CD4-positive, alpha-beta T cell treated with Interleukin-21 for 1 hour (primary cell): ENCODE measurements at places on chromosomes 16 and 17.
A peak's percentile ranks its signal among the peaks of the same experiment; 100 is the strongest.

GRCh38 chr17:67022451-67022810 is 21.9 kb upstream of the CACNG1 start:
- no peak for DNase-seq

GRCh38 chr17:56913000-56913311 is 893 bp downstream of the TRIM25 start:
- no peak for DNase-seq

- DNase-seq = no peak
Observed at GRCh38 chr17:22512997-22513538, 820.7 kb downstream of the KCNJ18 start.

GRCh38 chr16:80280557-80280956 is 260.2 kb upstream of the DYNLRB2 start:
- DNase-seq = no peak

DNA sequence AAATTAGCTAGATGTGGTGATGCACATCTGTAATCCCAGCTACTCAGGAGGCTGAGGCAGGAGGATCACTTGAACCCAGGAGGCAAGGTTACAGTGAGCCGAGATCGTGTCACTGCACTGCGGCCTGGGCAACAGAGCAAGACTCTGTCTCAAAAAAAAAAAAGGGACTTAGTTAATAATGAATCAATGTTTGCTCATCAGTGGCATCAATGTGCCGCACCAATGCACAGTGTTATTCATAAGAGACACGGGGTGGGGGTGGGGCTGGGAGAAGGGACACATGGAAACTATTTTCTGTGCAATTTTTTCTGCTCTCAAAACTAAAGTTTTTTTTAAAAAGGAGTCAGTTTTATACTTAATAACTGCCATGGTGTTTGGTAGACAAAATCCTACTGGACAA is 6.8 kb upstream of the ATP2C2 start:
- no peak for DNase-seq

DNA sequence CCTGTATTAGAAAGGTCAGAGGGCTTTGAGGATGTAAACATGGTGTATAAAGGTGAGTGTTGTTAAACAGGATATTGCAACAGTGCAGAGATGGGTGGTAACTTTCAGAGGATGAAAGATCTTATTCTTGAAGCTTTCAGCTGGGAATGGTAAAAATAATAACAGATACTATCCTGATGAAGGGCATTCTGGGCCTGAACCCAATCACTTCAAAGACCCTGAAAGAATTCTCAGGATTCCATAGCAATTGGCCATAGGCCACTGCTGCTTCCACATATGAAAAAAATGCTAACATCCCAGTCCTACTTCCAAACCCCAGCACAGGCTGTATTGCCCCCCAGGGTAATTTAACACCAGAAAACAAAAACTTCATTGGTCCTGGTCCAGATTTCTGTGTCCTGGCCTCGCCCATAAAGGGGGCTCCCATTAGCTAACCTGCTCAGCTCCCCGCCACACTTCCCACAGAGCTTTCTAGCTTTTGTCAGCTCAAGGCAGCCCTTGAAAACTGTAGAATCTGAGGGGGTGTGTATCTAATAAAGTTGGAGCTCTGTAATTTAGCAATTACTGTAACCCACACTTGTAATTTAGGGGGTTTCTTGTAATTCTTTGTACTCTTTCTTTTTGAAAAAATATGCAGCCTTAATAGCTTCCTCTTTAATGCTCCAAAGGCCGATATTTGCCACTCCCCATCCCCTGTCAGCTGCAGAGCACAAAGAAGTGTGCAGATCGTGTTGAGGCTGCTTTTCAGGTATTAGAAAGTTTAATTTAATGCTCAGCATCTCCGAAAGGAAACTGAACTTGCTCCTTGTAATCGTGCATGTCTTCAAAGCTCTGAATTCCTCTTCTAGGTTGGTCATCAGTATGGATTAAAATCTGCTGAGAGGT is 371.5 kb downstream of the SEC14L1 start:
- no peak for DNase-seq

DNA sequence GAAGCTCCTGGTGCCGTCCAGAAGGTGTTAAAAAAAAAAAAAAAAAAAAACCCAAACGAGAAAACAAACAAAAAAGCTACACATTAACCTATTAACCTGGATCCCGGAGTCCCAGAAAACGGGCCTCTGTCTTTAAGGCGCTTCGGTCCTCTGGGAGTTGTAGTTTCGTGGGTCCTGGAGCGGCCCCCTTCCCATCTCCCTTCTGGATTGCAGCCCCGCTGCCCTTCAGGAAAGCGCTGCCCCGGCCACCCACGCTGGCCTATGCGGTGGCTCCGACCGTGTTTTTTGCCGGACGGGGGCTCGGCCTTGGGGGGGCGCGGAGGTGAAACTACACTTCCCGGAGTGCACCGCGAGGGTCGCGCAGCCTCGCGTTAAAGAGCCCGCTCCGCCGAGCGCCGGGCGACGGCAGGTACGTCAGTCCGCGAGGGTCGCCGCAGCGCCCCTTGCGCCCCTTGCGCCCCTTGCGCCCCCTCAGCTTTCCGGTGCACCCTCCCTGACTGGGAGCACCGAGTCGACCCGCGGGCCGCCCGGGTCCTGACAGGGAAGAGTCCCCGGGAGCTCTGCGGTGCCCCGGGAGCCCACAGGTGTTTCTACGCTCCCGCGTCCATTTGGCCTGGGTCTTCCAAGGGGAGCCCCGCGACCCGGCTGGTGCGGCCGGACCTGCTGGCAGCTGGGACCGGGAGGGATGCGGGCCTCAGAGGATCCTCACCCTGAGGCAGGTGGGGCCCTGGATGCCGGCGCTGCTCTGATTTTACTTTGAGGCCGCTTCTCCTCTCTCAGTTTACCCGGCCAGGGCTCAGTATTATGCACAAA is at the start of gene FCSK:
TSS of gene FCSK (plus strand) at position 374 of the 813 bp plus-strand sequence. CDS start 8,596 bp downstream, outside the sequence.
- DNase-seq = peak; percentile 67

DNA sequence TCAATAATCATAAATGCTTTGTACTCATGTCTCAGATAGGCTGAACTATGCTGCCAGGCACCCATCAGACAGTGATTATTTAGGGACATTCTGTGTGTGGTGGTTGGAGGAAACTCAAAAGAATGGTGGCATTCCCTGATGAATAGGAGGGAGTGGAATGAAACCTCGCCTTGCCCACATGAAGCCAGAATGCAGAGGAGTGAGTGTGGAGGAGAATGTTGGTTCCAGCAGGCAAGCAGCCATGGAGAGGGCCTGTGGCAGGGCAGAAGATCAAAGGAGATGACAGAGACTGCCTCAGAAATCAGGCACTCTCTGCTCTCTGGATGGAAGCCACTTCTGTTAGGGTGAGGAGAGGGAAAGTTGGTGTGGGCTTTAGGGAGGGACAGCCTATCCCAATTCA is 22.5 kb downstream of the KCTD19 start:
- no peak for DNase-seq

DNA sequence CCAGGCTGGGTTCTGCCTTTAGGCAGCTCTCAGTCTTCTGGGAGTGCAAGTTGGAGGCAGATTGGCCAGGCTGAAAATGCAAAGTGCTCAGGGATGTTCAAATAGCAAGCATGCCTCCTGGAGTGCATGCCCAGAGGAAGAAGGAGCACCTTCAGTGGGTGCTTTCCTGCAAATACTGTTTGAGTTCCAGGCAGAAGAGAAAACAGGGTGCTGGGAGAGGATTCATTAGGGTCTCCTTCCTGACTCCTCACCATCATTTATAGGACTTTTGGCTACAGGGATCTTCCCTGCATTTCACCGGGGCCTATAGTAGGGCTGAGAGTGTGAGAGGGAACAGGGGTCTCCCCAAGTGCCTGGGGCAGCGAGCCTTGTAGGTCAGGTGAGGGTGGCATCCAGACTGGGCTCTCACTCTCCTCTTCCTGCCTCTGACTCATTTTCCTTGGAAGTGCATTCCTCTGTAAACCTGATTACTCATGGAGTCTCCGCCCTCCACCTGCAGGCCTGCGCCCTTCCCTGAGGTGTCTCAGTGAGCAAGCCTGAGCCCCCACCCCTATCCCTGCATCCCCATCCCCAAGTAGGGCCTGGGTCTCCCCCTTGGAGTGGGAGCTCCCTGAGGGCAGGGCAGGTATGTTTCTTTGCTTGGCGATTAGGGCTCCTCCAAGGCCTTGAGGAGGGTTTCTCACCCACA is 17.1 kb upstream of the TNS4 start:
- DNase-seq = no peak

- DNase-seq = no peak
Observed at GRCh38 chr17:17401271-17401781, 75.5 kb upstream of the MED9 start.

- no peak for DNase-seq
Observed at GRCh38 chr16:80318107-80318506, 222.7 kb upstream of the DYNLRB2 start.

DNA sequence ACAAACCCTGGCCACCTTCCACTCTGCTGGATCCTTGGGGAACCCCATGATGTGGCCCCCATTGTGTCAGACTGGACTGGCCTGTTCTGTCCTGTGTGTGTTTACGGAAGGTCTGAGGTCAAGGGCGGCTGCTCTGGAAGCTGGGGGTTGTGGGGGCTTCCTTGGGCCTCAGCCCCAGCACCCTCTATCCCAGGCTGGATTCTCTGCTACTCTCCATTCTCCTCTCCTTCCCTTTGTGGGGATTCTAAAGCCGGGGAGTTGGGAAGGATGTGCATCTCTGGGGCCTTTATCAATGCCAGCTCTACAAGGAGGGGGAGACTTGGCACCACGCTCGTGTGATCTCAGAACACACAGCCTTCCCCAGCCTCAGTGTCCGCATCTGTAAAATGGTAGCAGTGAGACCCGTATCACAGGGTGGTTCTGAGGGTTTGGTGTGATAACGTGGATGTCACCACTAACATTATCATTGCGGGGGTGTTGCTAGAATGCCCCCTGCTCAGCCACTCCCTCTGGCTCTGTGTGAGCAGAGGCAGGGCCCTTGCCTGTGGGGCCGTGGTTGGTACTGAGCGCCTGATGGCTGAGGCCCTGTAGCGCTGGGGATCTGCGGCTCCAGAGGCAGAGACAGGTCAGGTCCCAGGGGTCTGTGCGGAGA is 18.1 kb downstream of the ADGRG1 start:
- DNase-seq = peak; percentile 54

- DNase-seq = no peak
Observed at GRCh38 chr17:67211742-67212141, 33.3 kb downstream of the HELZ start.

DNA sequence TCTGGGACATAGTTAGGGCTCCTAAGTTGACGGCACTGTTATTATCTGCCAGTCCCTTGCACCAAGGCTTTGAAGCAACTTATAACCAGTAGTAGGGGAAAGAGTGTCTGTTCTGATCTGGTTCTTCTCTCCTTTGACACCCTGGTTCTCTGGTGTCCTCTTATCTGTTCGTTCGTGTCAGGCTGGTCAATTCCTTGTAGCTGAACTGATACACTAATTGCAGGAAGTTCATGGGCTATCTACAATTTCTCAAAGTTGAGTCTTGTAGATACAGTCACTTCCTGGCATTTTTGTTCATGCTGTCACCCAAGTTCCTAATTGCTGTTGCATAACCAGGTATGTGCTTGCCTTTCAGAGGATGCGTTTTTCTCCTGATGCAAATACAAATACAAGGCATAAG is 17.3 kb upstream of the MYO1D start:
- DNase-seq = no peak

DNA sequence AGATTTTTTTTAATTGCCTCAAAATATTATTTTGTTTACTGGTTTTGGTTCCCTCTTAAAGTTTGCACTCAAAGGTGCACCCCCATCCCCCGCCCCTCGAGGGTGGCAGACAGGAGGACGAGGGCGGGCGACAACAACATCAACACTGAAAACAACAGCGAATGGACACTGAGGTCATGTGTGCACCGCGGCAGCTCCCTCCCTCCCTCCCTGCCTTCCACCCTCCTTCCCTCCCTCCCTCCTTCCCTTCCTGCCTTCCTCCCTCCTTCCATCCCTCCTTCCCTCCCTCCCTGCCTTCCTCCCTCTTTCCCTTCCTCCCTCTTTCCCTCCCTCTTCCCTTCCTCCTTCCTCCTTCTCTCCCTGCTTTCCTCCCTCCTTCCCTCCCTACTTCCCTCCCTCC is 1.5 kb upstream of the OSGIN1 start:
- no peak for DNase-seq

DNA sequence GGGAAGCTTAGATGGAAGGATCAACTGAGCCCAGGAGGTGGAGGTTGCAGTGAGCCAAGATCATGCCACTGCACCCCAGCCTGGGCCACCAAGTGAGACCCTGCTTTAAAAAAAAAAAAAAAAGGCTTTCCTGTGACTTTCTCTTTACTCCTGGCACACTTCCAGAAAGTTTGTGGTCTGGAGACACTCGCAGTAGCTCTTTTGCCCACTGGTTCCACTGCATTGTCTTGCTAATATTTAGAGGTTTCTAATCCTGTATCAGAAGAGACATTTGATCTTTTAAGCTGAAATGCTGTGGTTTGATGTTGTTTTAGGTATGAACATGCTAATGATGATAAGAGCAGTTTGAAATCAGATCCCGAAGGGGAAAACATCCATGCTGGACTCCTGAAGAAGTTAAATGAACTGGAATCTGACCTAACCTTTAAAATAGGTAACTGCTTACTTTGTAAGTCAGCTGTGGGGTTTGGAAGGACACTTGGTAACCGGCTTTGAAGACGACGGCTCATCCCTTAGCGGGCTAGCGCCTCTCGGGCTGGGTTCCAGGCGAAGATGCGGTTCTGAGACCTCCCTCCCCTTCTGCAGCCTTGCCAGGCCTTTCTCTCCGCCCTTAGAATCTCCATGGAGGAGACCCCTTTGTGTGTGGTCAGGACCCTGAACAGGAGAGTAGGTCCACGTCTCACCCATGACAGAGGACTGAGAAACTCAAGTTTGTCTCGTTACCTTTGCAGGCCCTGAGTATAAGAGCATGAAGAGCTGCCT is 23.1 kb downstream of the NTAN1 start:
- DNase-seq = peak; percentile 33

DNA sequence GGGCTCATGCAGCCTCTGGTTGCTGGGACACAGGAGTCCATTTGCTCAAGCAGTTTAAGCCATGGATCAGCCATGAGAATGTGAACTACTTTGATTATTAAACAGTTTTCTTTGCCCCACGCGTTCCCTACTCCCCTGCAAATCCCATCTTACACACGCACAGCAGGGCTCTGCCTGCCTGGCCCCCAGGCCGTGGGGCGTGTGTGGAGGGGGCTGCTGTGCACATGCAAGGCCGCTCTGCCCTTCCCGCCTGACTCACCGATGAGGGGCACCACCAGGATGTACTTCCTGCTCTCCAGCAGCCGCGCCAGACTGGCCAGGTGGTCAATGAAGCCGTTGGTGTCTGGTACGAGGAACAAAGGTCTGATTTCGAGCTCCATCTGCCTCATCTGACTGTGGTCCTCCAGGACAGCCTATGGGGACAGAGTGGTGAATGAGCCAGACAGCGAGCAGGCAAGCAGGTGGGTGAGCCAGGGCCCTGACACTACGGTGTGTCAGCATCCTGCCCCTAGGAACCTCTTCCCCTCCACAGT is 13.7 kb downstream of the HIC1 start:
- no peak for DNase-seq

DNA sequence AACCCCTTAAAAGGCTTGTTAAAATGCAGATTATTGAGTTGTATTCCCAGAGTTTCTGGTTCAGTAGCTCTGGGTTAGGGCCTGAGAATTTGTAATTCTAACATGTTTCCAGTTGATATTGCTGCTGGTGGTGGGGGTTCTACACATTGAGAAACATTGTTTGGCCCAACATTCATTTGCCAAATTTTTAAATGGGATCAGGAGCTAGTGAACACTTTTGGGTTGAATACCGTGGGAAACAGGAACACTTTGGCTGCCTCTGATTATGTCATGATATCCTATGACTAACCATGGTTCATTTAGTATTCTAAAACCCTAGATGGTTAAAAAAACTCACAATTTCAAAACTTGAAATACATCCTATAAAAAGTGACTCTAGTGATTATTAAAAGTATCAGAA is 89.3 kb downstream of the RPGRIP1L start:
- no peak for DNase-seq
